ENCODE measurements at places on chromosomes 3 and 15.
A peak's percentile ranks its signal among the peaks of the same experiment; 100 is the strongest.

- DNase-seq: no peak
These were observed 54.8 kb upstream of the FSIP1 start for GRCh38 chr15:39837454-39837853.

- DNase-seq: no peak
These were observed 105.9 kb downstream of the KCNH8 start for GRCh38 chr3:19254189-19254588.

GRCh38 chr3:2937055-2937454 lies 173.1 kb downstream of the IL5RA start:
- no peak for DNase-seq

DNA sequence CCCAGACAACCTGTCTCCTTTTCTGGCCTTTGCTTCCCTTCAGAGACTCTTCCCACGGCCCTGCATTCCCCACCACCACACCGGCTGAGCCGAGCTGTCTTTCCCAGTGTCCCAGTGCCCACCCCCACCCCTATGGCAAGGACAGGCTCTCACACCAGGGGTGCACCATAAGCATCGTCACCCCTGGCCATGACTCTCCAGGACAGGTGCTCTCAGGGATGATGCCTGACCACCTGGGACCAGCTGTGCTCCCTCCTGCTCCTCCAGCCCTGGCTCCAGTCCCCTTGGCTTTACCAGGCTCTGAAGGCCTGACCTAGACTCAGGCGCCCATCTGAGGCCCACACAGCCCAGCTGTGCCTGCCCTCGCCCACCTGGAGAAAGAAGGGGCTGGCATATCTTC lies 17.6 kb upstream of the SEMA3F start:
- DNase-seq: no peak

DNA sequence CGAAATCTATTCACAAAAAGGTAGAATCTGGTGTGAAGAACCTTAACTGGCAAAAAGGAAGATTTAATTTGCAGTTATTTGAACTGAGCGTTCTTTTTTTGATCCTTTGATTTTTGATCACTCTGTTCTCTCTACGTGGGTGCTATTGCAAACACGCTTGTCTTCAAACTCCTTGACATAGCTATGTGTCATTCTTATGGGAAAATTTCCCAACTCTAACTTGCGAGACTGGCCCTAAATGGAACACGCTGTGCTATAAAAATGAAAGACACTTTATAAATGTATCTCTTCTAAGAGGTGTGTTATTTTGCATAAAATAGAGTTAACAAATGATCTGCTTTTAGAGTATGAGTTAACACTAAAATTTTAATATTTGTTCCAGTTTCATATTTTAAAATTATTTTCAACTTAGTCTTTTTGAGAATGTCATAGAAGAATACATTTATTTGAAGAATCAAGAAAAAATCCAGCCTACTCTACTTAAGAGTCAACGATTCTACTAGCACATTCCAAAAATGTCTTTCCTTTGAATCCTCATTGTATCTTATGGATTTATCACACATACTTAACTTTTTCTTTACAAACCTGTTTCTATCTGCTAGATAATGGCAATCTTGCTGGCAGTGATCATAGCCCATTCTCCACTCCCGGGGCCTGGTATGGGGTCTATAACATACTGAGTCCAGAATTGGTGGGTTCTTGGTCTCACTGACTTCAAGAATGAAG lies 610.0 kb upstream of the TBL1XR1 start:
- no peak for DNase-seq

GRCh38 chr3:157261000-157261399 lies 101.1 kb upstream of the CCNL1 start:
- no peak for DNase-seq

- peak; percentile 84 for DNase-seq
These were observed 73.8 kb downstream of the IQSEC1 start for GRCh38 chr3:12999147-13000140.

Data from Ammon's horn (tissue), 1 donor.